ENCODE measurements at places on chromosomes 5 and 9. TPM values are rescaled to one million over a fixed set of nuclear protein-coding genes. Genes with fewer than 3 reads are reported as not detected.

GRCh38 chr5:32740651-32741050 lies 29.5 kb downstream of the NPR3 start:
- no peak for DNase-seq

Gene LMBRD2
- total RNA-seq = 11.6 TPM

DNA sequence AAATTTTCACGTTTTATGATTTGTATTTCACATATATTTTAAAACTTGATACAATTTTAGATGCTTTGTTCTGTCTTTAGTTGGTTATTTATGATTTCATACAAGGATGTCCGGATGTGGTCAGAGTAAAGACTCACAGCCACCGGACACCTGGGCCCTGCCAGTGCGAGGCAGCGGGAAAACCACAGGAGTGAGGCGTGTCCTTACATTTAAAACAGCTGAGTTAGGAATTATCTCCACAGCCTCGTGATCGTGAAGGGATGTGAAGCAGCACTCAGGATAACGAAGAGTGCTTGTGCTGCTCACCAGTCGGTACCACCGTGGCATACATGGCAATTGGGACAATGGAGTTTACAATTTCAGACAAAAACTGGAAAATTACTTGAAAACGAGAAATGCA lies 14.0 kb downstream of the SNX18 start:
- DNase-seq = no peak

Gene FOXD4L5
- 0.09 TPM for total RNA-seq

- no peak for DNase-seq
Measured at GRCh38 chr5:136065588-136065987, 36.8 kb downstream of the TGFBI start.

DNA sequence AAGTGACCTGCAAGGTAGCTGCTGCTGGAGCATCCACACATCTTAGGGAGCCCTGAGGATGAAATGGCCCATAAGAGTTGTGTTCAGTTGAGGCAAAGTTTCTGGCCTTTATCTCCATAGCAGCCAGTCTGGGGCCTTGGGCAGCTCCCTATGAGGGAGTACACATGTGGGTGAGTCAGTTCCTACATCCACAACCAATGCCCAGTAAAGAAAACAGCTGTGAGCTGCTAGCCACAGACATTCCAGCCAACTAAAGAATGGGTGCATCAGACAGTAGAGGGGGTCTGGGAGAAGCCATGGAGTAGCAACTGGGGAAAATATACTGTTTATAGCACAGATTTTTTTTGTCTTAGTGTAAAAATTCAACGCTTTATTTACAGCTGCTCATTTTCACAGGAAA lies 720.7 kb downstream of the TLE1 start:
- no peak for DNase-seq

GRCh38 chr5:6856653-6857052 lies 143.4 kb downstream of the TENT4A start:
- DNase-seq = no peak

Gene NSA2
- 83.9 TPM for total RNA-seq

Gene EFNA5
- 0.32 TPM for total RNA-seq

Gene GFI1B
- not detected for total RNA-seq

Gene PLK2
- total RNA-seq = 20.1 TPM

Gene LURAP1L
- not detected for total RNA-seq

DNA sequence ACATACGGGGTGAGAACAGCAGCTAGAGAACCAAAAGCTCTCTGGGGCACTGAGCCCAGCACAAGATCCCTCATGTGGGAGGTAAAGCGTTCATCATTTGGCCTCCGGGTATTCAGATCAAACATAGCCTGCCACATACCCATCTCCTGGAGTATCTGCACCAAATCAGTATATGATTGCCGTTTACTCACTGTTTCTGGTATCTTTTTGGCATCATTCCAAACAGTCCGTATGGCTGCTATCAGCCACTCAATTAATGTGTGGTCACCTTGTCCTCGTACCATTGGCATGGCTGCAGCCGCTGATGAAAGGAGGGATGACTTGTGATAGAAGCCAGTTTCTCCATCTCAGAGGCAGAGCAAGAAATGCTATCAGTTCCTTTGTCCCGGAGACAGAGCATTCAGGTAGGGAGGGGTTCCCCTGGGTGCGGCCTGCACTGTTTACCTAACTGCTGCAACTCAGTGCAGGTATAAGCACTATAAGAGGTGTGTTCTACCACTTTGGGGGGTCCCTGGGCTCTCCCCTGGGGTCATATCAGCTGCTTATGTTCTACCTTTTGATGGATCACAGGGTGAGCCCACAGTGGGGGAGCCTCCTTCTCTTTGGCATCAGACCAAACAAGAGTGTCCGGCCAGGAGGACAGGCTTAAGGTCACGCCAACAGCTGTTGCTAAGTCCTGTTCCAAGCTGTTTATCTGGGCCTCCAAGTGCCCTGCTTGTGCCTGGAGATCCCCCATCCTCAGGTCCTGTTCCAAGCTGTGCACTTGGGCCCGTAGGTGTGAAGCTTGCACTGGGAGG lies 9.4 kb downstream of the DMAC1 start:
- DNase-seq = no peak

Measured in activated T-helper 2 cell treated with anti-CD3 and anti-CD28 coated beads, Interferon-gamma antibody, Interleukin-2, Interleukin-4, amounts not matched to agents 10 μg/mL and 5 μg/mL and 100 μg/mL, durations not matched to agents 14 hours and 24 hours and 36 hours (primary cell).